Stimulated activated CD4-positive, alpha-beta T cell treated with anti-CD3 and anti-CD28 coated beads, Interleukin-4, amount 100 ng/mL, for 4 hours (primary cell): ENCODE measurements at places on chromosomes 12 and 14.
A peak's percentile ranks its signal among the peaks of the same experiment; 100 is the strongest.

GRCh38 chr12:50021031-50021430, 4.3 kb downstream of the RACGAP1 start:
- no peak for DNase-seq

- DNase-seq: no peak
Observed at GRCh38 chr12:52779914-52780313, 2.8 kb upstream of the KRT76 start.

DNA sequence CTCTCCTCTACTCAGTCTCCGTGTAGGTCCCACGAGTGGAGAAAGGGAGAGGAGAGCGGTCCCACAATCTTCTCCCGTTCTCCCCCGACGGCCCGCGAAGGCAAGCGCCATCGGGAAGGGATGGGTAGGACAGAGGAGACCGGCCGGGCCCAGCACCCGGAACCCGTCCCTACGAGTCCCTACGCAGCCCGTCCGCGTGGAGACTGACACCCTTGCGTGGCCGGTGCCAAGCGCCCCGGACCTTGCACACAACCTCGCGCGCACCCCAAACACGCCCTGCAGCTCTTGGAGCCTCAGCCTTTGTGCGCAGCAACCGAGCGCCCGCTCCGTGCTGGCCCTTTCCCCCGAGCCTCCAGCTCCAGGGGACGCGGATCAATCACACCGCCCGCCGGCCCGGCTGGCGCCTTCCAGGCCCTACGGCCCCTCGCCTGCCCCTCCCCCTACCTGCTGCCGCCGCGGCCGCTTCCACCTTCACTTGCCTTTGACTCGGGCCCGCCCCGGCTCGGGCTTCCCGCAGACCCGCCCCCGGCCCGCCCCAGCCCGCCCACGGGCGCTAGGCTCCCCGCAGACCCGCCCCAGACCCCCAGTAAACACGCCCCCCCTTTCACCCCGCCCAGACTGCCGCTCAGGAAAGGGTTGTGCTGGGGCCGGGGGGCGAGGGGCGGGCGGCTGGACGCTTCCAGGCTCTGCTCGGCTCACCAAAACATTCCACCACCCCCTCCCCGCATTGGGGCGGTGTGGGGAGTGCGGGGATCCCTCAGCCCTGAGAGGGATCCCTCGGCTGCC, at the start of gene NDRG2:
Gene NDRG2 (minus strand): TSS at position 477 of the 786 bp plus-strand sequence. CDS start 1,746 bp downstream, outside the sequence.
- peak; percentile 66 for DNase-seq

DNA sequence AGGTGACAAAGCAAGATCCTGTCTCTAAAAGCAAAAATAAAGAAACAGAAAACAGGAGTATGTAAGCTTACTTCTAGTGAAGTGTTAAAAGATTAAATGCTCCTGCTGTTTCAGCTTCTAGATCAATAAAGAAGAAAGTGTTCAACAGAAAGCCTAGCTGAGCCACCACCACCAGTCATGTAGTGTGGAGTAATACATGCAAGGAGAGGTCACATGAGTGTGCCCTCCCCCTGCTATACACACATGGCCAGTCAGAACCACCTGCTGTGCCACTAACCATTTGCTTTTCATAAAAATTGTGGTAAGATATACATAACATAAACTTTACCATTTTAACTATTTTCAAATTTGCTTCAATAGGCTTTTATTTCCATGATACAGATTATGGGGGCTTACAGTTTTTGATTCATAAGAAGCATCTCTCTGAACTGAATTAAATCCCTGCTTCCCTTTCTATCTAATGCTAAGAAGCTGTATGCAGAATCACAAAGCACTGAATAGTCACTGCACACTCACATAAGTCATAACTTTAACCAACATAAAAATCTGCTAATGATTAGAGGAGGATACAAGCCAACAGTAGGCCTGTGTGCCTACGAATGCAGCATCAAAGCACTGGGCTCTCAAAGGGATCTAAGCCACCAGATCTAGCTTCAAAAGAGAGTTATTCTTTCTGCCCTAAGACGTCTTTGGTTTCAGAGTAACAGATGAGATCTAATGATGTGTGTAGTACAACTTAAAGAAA, 515.5 kb downstream of the C12orf50 start:
- DNase-seq: no peak

- no peak for DNase-seq
Observed at GRCh38 chr14:22466491-22466890, 122.5 kb downstream of the DAD1 start.

DNA sequence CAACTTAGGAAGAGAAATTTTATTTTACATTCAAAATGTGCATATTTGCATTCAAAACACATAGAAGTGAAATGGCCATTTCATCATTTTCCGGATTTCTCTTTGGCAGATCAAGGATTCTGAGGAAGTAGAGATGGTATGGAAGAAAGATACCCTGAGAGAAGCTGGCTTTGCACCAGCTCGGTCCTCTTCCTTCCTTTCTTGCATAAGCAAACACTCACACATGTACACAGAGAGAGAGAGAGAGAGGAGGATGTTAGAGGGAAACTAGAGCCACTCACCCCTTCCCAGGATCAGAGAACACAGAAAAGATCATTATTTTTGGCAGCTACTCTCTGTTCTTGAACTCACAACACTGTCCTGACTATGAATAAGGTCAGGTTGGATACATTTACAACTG, 15.6 kb upstream of the PLEKHD1 start:
- DNase-seq: no peak

DNA sequence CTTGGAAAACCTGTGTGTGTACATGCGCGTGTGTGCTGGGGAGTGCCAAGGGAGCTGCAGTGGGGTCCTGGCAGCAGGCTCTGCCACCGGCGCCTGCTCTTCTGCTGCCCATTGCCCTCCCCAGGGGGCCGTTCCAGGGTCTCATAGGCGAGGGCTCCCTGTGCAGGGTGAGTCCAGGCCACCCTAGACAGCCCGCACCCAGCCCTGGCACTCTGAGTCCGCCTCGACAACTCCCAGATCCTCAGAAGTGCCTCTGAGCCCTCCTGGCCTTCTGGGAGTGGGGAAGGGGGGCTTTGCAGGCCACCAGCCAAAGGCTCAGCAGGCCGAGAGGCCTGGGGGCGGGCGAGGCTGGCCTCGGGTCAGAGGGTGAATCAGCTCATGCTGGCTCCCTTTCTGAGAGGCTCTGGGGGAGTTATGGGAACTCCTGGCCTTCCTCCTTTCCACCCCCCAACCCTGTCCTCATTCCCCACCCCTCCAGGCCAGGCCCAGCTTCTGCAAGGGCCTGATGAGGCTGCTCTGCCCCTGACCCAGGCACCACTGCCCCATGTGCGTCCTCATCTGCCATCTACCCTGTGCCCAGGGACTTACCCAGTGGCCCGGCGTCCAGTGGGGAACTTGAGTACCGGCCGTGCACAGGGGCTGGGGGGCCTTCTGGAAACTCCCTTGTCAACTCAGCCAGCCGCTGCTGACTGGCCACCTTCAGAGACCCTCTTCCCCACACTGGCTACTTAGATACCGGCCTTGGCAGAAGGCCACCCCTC, 2.1 kb upstream of the TEDC1 start:
- no peak for DNase-seq

- DNase-seq: no peak
Observed at GRCh38 chr14:72888636-72889201, 5.2 kb downstream of the DPF3 start.

GRCh38 chr12:45294906-45295305, 79.0 kb downstream of the ANO6 start:
- no peak for DNase-seq

DNA sequence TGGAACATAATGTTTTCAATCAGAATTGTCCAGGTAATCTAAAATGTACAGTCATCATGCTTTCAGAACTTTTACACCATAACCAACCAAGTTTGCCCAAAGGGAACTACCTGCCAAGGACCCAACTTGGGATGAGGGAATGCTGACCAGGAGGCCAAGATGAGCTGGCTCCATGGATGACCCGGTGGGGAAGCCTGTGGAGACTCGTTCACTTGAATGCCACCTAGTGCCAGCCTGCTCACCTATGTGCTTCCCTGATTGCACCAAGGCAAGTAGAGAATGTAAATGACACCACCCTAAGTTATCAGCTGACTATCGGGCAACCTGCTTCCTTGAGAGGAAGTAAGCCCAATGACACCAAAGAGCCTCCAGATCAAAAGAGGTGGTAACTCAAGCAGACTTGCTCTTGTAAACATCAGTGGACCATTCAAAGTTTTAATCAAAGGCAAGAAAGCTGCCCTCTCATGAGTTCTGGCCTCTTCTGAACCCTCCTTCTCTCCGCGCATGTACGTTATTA, 137.3 kb downstream of the TTC7B start:
- no peak for DNase-seq

DNA sequence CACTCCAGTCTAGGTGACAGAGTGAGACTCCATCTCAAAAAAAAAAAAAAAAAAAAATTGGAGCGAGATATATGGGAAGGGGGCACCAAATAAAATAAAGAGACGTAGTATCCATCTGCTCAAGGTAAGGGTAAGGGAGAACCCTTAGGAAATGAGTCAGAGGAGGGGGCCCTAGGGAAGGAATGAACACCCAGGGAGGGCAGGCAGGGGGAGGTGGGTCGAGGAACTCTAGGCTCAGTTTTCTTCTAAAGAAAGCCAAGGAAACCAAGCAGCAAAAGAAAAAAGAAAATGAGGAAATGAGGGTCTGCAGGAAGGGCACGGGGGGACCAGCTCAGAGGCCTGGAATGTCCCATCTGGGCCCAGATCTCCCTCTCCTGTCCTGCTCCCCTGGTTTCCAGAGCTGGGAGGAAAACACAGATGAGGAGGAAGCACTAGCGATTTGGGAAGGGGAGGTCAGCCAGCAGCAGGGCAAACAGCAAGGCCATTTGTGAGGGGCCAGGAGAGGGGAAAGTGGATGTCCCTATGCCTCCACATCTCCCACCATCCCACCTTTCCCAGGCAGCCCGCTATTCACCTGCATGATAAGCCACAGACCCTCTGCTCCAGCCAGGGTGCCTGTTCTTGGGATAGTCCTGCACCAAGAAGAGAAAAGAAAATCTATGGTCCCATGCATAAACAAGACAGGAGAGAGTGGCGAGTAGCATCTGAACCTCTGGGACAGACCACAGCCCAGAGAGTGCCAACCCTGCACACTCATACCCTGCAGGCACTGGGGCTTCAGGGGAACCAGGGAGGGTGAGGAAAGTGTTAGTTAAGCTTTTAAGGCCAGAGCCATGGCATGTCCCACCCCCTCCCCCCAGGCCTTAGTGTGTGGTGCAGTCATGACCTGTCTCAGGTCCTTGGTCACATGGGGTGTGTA, 11.9 kb downstream of the SPRYD3 start:
- no peak for DNase-seq

- no peak for DNase-seq
Observed at GRCh38 chr12:11662369-11662768, 12.9 kb downstream of the ETV6 start.

- DNase-seq: no peak
Observed at GRCh38 chr12:99253068-99253467, 394.5 kb upstream of the GARIN6 start.

GRCh38 chr12:118537481-118537917, 161.1 kb downstream of the SUDS3 start:
- DNase-seq: no peak
